Activated CD4-positive, alpha-beta memory T cell treated with anti-CD3 and anti-CD28 coated beads for 36 hours (primary cell): ENCODE measurements at places on chromosomes 1 and 21. TPM values are rescaled to one million over a fixed set of nuclear protein-coding genes. Genes with fewer than 3 reads are reported as not detected.
A peak's percentile ranks its signal among the peaks of the same experiment; 100 is the strongest.

DNA sequence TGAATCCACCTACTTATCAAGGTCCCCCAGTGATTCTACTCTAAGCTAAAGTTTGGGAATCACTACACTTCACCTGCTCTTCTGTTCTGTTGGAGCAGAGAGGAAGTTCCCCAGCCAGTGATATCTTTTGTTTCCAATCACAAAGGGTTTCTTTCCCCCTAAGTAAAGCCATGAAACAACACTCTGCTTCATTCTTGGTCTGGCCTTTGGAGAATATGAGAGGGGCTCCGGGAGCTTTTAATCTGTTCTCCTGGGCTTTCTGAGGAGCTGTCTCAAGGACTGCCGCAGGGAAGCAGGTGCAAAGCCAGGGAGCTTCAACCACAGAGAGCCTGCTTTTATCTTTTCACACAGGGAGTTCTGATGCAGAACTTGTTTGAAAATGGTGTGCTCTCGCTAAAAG lies 10.1 kb upstream of the SLAMF9 start:
- H3K27ac ChIP-seq: no peak overlapping the region
- peaks cover 21% of the 10 kb centered on the region for H3K27me3 ChIP-seq
- no peaks in the 10 kb centered on the region for H3K36me3 ChIP-seq
- peaks cover 5% of the 10 kb centered on the region for H3K4me1 ChIP-seq

DNA sequence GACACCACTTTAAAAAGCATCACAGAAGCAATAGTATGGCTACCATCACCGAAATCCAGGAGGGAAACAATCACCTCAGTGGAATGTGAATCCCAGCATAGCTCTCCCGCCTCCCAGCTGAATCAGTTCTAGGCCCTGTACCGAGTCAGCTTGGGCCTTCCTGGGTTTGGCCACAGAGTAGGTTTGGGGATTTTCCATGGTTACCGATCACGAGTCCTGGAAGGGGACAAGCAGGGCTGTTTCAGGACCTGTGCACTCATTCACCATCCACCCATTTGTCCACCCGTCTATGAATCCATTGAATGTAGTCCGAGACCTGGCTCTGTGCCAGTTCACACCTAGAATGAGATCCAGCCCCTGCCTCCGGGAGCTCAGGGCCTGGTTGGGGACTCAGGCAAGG lies 94.2 kb downstream of the ARHGEF10L start:
- no peaks in the 10 kb centered on the region for H3K4me1 ChIP-seq
- H3K27ac ChIP-seq: no peak overlapping the region
- H3K36me3 ChIP-seq: no peaks in the 10 kb centered on the region

- DNase-seq: no peak
- peak overlapping the region; percentile 61 for H3K27ac ChIP-seq
- no peaks in the 10 kb centered on the region for H3K27me3 ChIP-seq
- no peak overlapping the region for H3K4me3 ChIP-seq
- peaks cover 35% of the 10 kb centered on the region for H3K4me1 ChIP-seq
Observed at GRCh38 chr1:37925316-37925715, 21.5 kb downstream of the INPP5B start.

DNA sequence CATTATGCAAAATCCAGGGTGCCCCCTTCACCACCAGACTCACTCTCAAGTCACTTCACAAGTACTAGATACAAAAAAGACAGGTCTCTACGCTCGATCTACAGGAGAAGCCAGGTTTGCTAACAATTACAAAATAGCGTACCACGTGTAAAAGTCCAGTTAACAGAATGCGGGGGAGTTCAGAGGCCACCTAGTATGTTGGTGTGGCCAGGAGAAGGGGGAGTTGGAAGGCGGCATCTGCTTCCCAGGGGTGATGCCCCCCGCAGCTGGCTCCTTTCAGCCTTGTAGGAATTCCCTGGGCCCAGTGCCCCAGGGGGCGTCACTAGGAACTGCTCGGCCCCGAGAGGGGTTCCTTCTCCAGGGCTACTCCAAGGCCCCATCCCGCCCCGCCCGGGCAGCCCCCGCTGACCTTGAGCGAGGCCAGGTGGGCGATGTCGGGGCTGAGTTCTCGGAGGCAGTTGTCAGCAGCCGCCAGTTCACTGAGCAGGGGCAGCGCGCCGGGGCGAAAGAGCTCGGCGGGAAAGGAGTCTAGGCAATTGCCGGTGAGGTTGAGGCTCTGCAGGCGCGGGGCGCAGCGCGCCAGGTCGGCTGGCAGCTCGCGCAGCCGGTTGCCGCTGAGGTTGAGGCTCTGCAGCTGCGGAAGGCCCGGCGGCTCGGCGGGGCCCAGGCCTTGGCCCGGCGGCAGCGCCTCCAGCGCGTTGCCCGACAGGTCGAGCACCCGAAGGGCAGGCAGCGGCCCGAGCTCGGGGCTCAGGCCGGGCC lies 664 bp downstream of the LRRC47 start:
- H3K36me3 ChIP-seq: peaks cover 4% of the 10 kb centered on the region
- H3K27me3 ChIP-seq: peaks cover 2% of the 10 kb centered on the region
- H3K4me1 ChIP-seq: peaks cover 39% of the 10 kb centered on the region
- no peak overlapping the region for H3K27ac ChIP-seq
- peak overlapping the region; percentile 85 for H3K4me3 ChIP-seq

GRCh38 chr1:70902211-70902610 lies 145.4 kb downstream of the PTGER3 start:
- no peak overlapping the region for H3K27ac ChIP-seq
- no peaks in the 10 kb centered on the region for H3K27me3 ChIP-seq
- no peak for DNase-seq
- H3K36me3 ChIP-seq: no peaks in the 10 kb centered on the region
- H3K4me3 ChIP-seq: no peak overlapping the region

DNA sequence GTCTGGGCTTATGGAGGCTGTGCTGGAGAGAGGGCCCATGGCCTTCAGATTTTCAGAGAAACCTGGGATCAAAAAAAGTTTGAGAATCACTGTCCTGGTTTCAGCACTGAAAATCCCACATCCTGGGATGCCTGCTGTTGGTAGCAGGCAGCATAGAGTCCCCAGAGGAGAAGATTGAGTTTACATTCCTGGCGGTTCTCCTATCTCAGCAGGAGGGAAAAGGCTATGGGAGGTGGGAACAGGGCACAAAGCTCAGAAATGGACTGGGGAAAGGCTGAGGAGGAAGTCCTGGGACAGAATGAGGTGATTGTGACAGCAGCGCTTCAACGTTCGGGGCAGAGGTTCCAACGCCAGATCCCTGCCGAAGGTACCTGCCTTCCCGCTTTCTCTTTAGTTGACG lies 103.4 kb downstream of the ETS2 start:
- peaks cover 1% of the 10 kb centered on the region for H3K27me3 ChIP-seq
- H3K4me3 ChIP-seq: no peak overlapping the region
- H3K27ac ChIP-seq: no peak overlapping the region
- H3K4me1 ChIP-seq: peaks cover 2% of the 10 kb centered on the region
- DNase-seq: no peak

DNA sequence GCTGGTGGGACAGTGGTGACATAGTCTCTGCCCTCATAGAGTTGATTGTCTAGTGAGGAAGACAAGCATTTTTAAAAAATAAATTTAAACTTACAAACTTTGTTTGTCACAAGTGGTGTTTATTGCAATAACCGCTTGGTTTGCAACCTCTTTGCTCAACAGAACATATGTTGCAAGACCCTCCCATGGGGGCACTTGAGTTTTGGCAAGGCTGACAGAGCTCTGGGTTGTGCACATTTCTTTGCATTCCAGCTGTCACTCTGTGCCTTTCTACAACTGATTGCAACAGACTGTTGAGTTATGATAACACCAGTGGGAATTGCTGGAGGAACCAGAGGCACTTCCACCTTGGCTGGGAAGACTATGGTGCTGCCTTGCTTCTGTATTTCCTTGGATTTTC lies 58.4 kb downstream of the LAMC2 start:
- no peaks in the 10 kb centered on the region for H3K4me1 ChIP-seq
- H3K4me3 ChIP-seq: no peak overlapping the region
- no peak overlapping the region for H3K27ac ChIP-seq

- peaks cover 8% of the 10 kb centered on the region for H3K36me3 ChIP-seq
- DNase-seq: no peak
- H3K4me3 ChIP-seq: no peak overlapping the region
- H3K27me3 ChIP-seq: no peaks in the 10 kb centered on the region
Observed at GRCh38 chr1:6658359-6659060, 33.8 kb downstream of the THAP3 start.

DNA sequence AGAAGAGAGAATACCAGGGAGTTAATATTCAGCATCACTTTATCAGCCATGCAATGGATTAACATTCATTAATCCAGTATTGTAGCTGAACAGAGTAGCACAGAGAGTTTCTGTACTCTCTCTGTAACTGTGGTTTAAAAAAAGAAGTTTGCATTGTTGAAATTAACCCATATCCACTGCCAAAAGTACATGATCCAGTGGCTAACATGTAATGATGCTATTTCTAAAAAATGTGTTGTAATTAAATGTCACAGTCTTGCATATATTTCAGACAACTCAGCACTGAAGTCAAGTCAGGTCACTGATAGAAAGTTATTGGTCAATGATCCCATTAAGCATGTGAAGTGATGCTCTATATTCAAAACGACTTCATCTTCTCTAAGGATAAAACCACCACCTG lies 141.3 kb downstream of the NRIP1 start:
- H3K27me3 ChIP-seq: peaks cover 3% of the 10 kb centered on the region
- no peaks in the 10 kb centered on the region for H3K4me1 ChIP-seq
- H3K4me3 ChIP-seq: no peak overlapping the region
- no peaks in the 10 kb centered on the region for H3K36me3 ChIP-seq
- no peak for DNase-seq

GRCh38 chr21:45055861-45056260 lies 18.5 kb upstream of the ADARB1 start:
- no peak overlapping the region for H3K4me3 ChIP-seq
- no peaks in the 10 kb centered on the region for H3K36me3 ChIP-seq
- H3K27ac ChIP-seq: no peak overlapping the region

SLC45A1 gene
- total RNA-seq: 0.95 TPM

CD1E gene
- not detected for total RNA-seq

PRKAA2 gene
- not detected for total RNA-seq
